SK-N-DZ (cell line): ENCODE measurements at places on chromosomes 12 and 14.

DNA sequence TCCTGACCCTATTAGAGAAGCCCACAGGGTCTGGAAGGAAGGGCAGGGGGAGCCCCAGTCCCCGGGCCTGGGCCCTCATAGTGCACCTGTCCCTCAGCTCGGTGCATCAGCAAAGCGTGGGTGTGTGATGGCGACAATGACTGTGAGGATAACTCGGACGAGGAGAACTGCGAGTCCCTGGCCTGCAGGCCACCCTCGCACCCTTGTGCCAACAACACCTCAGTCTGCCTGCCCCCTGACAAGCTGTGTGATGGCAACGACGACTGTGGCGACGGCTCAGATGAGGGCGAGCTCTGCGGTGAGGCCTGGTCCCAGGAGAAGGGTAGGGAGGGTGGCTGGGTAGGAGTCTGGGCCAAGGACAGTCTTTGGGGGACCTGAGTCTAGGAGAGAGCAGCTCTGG lies 26.3 kb upstream of the LRP1-AS start:
- DNase-seq, result no peak

- DNase-seq, result peak; percentile 21
These were observed 64.1 kb downstream of the NELL2 start for GRCh38 chr12:44812062-44812461.

DNA sequence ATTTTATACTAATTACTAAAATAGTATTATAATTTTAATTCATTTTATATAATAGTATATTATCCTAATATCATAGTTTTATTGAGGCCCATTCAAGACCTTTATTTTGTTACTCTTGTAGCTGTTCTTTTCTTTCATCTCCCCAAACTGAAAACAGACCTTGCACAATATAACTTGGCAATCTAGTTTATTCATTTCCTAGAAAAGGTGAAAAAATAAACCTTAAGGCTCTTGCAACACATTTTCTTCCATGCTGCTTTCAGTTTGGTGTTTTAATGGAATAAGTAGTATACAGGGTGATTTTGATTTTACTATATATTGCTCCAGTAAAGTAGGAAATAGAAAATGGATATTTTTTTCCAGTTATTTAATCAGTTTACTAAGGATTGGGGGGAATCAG lies 174.0 kb downstream of the SLC2A13 start:
- no peak for DNase-seq

GRCh38 chr14:34060651-34060999 lies 109.8 kb upstream of the EGLN3 start:
- DNase-seq, result peak; percentile 8

- DNase-seq, result no peak
These were observed 5.6 kb upstream of the FAM234B start for GRCh38 chr12:13038491-13039161.

- DNase-seq, result peak; percentile 31
These were observed 10.5 kb upstream of the NR2C1 start for GRCh38 chr12:95083938-95084337.

GRCh38 chr12:104740668-104741067 lies 217.4 kb downstream of the SLC41A2 start:
- no peak for DNase-seq

DNA sequence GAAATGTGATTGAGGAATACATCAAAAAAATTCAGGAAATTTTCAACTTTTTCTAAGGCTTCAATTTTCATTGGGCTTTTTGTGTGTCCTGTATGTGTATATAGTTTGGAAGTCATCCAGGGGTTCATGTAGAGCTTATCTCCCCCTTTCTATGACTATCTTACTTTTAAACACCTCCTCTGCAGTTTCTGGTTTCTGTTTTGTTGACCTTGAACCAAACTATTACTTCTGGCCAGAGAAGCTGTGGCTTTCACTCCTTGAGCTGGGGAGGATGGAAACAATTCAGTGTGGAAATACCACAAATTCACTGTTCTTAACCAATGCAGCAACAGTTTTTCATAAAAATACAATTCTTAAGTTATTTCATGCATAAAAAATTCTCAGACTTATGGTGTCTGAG lies 613.2 kb upstream of the SEL1L start:
- DNase-seq, result no peak

- DNase-seq, result no peak
These were observed 326.7 kb downstream of the ADGRD1 start for GRCh38 chr12:131280426-131280825.

- DNase-seq, result no peak
These were observed 668.1 kb downstream of the MED13L start for GRCh38 chr12:115609347-115609746.

GRCh38 chr12:16756833-16757555 lies 151.0 kb upstream of the LMO3 start:
- DNase-seq, result no peak

- no peak for DNase-seq
These were observed 15.6 kb downstream of the OTUB2 start for GRCh38 chr14:94041551-94042346.

DNA sequence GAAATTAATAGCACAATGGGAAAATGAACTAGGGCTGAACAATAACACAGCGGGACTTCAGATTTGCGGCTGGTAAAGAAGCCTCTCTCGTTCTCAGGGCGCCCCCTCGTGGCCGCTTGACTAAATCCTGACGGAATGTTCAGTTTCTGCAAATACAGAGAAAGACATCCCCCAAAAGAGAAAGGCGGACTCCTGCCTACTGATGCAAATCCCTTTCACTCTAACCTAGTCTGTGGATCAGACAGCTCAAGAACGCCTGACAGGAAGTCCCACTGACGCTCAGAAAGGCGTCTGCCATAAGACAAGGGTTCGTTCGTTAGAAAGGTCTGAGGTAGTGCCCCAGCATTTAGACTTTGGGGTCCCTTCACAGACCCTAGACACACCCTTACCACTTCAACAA lies 2.5 kb downstream of the NUAK1 start:
- DNase-seq, result peak; percentile 84

DNA sequence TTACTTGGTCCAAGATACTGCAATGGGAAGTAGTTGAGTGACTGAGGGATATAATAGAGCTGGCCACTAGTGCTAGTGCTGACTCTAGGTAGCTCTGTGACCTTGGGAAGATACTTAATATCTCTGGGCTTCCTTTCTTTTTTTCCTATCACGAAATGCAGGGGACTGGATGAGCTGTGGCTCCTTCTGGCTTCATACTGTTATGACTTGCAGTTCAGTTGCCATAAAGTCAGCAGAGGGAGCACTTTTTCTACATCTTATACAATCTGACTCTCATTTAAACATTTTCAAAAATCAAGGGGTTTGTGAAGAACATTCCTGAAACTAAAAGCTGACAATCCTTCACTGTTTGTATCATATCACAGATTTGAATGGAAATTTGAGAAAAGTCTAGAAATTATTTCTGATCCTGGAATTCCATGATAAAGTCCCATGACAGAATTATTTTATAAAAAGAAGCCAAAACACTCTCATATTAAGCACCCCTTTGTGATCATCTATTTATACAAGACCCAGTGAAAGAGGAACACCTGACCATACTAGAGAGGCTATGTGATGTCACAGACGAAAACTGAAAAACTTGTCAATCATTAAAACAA lies 5.3 kb downstream of the BHLHE41 start:
- DNase-seq, result peak; percentile 54

GRCh38 chr14:32306549-32306948 lies 22.5 kb upstream of the AKAP6 start:
- no peak for DNase-seq

GRCh38 chr14:33933386-33933933 lies 17.4 kb downstream of the EGLN3 start:
- no peak for DNase-seq

- DNase-seq, result no peak
These were observed 13.1 kb downstream of the CFAP54 start for GRCh38 chr12:96502477-96502876.

DNA sequence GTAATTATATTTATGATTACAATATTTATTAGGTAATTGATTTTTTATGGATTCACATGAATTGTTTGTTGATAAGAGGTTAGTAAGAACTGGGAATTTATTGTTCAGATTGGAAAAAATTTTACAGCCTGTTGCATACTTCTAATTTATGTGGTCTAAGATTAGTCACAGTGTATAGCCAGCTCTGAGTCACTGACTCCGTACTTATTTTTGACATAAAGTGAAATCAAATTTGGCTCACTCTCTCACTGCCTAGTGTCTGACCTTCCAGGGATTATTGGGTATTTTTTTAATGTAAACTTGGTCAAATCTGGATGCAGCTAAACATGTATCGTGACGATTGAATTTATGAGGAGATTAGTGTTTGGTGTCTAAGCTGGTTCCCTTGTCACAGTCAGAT lies 109.3 kb downstream of the PTPRQ start:
- no peak for DNase-seq

DNA sequence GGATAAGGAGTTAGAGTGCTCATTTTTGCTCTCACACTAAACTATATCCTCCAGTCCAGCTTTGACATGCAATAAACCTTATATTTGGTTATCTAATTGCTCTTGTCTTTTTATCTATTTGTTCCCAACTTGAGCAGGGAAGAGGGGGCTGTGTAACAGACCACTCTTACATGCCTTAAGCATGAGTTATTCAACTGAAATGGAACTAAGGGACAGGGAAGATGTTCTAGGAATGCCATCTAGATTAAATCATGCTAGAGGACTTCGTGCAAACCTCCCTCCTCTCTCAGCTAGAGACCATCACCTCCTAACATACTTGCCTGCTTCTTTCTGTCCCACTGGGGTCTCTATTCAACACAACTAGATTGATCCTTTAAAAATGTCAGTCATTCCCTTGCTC lies 20.6 kb downstream of the SPX start:
- no peak for DNase-seq

DNA sequence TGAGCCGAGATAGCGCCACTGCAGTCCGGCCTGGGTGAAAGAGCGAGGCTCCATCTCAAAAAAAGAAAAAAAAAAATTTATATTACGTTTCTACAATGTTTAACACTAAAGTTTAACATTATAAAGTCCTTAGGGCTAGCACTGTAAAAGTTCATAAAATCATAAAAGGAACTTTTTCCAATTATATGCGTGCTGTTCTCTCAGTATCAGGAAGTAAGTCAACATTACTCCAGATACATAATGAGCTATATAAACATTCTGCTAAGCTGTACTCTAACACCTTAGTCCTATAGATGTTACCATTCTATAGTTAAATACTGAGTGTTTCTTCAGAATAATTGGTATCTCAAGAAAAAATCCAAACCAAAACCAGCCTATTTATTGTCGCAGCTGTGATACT lies 32.6 kb downstream of the SLC41A2 start:
- DNase-seq, result no peak

DNA sequence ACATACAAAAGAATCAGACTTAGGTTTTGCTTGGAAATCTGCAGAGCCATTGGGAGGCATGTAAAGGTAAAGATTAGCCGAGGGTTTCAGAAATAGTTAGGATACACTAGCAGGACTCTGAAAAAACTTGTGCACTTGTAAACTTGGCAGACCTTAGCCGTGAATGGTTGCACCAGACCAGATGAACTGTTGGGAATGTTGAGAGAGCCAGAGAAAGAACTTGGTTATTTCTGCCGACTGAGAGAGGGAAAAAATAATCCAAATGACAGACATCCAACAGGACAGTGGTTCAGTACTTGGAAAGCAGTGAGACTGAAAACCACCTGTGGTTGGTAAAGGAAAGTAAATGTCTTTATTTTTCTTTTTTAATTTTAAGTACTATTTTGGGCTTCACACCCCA lies 222.5 kb upstream of the DDHD1 start:
- DNase-seq, result no peak

GRCh38 chr14:58813745-58814144 lies 176.0 kb downstream of the DACT1 start:
- no peak for DNase-seq

- DNase-seq, result no peak
These were observed 33.4 kb upstream of the SMOC1 start for GRCh38 chr14:69845787-69846186.

- no peak for DNase-seq
These were observed 322.6 kb downstream of the PCNX1 start for GRCh38 chr14:71229875-71230274.

DNA sequence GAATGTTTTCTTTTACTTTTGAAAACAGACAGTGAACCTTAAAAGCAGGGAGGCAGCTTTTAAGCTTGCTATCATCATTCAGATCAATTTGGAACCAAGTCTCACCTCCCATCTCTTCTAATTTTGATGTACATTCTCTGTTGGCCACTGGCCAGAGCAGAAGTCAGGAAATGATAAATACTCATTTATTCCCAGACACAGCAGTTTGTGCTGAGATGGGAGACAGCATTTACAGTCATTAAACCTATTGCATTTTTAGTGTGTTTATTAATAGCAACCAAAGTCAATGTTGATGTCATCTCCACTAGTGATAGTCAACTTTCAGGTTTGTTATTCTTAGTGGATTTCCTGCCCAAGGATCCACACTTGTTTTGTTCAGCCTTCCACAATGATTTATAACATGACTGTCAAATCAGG lies 320.0 kb upstream of the ATP2B1 start:
- DNase-seq, result peak; percentile 87

DNA sequence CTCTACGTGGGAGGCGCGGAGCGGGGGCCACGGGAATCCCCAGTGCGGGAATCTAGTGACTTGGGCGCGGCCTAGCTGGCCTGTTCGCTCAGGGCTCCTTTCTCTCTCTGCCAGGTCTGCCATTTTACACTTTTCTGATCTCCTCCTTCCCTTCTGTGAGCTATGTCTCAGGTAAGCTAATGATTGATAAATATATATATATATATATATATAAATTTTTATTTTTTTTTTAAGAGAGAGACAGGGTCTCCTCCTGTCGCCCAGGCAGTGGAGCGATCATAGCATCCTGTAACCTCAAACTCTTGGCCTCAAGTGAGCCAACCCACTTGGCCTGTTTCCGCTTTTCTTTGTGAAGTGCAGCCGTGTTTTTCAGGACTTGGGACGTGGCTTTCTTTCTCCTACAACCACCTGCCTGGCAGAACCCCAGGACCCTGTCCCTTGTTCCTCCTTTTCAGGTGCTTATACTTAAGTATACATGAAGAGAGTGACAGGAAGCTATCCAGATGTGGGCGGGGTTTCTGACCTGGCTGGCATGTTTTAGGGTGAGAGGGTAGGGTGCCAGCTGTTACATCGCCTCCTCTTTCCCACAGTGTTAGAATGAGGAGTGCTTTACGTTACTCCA lies 547 bp downstream of the ZNF140 start:
- DNase-seq, result peak; percentile 34

- no peak for DNase-seq
These were observed 9.0 kb downstream of the RHOF start for GRCh38 chr12:121784460-121784859.

GRCh38 chr12:116964054-116965050 lies 53.6 kb downstream of the FBXW8 start:
- peak; percentile 33 for DNase-seq

DNA sequence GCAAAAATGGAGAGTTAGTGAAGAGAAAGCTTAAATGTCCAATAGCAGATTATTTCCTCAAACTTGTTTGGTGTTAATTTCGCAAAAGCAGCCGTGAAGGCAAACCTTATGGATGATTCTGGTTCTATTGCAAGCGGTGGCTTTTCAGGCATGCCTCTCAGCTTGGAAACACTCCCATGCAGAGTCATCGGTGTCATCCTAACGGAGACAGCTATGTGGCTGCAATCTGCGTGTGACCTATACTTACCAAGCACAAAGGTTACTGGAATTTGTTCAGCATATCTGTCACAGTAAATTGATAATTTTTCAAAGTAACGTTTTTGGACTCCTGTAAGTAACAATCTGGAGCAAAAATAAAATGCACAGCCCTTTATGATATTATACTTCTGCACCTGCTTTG lies 5.0 kb downstream of the BEST3 start:
- DNase-seq, result no peak

GRCh38 chr14:61192989-61193388 lies 88.1 kb downstream of the TMEM30B start:
- no peak for DNase-seq

GRCh38 chr14:71466946-71467345 lies 465.3 kb upstream of the RGS6 start:
- DNase-seq, result no peak
